Tibial artery (tissue), 4 donors: ENCODE measurements at places on chromosomes 5 and 9.

- no peak overlapping the region for H3K27ac ChIP-seq
- DNase-seq: peak; percentile 62
- no peak overlapping the region for H3K4me3 ChIP-seq
- no peaks in the 10 kb centered on the region for H3K27me3 ChIP-seq
- peaks cover 42% of the 10 kb centered on the region for H3K4me1 ChIP-seq
- H3K36me3 ChIP-seq: no peaks in the 10 kb centered on the region
These were observed 6.0 kb upstream of the RXRA start for GRCh38 chr9:134320126-134320867.

- no peak overlapping the region for H3K4me3 ChIP-seq
- no peaks in the 10 kb centered on the region for H3K27me3 ChIP-seq
- no peaks in the 10 kb centered on the region for H3K36me3 ChIP-seq
- H3K27ac ChIP-seq: no peak overlapping the region
- no peak for DNase-seq
These were observed 313.5 kb downstream of the ICE1 start for GRCh38 chr5:5736007-5736406.

- H3K27ac ChIP-seq: peak overlapping the region; percentile 96
- peak overlapping the region; percentile 67 for H3K4me3 ChIP-seq
- H3K27me3 ChIP-seq: no peaks in the 10 kb centered on the region
These were observed 586 bp downstream of the HMGXB3 start for GRCh38 chr5:150000990-150001659.

- H3K27me3 ChIP-seq: no peaks in the 10 kb centered on the region
- H3K4me1 ChIP-seq: peaks cover 20% of the 10 kb centered on the region
- H3K36me3 ChIP-seq: no peaks in the 10 kb centered on the region
- H3K27ac ChIP-seq: peak overlapping the region; percentile 100
These were observed 1.5 kb upstream of the RFX3 start for GRCh38 chr9:3526997-3527940.
